ENCODE measurements at places on chromosomes 7 and 10.

- no peak for DNase-seq
Measured at GRCh38 chr7:132164558-132165125, 411.6 kb downstream of the PLXNA4 start.

- no peak for DNase-seq
Measured at GRCh38 chr10:114388275-114388674, 16.0 kb downstream of the AFAP1L2 start.

- no peak for DNase-seq
Measured at GRCh38 chr10:56095506-56096225, 265.4 kb downstream of the ZWINT start.

- DNase-seq: no peak
Measured at GRCh38 chr7:50754241-50754640, 28.5 kb downstream of the GRB10 start.

GRCh38 chr7:149720372-149721083, 52.9 kb downstream of the ZNF467 start:
- no peak for DNase-seq

GRCh38 chr7:22731766-22732165, 4.8 kb downstream of the IL6 start:
- DNase-seq: no peak

DNA sequence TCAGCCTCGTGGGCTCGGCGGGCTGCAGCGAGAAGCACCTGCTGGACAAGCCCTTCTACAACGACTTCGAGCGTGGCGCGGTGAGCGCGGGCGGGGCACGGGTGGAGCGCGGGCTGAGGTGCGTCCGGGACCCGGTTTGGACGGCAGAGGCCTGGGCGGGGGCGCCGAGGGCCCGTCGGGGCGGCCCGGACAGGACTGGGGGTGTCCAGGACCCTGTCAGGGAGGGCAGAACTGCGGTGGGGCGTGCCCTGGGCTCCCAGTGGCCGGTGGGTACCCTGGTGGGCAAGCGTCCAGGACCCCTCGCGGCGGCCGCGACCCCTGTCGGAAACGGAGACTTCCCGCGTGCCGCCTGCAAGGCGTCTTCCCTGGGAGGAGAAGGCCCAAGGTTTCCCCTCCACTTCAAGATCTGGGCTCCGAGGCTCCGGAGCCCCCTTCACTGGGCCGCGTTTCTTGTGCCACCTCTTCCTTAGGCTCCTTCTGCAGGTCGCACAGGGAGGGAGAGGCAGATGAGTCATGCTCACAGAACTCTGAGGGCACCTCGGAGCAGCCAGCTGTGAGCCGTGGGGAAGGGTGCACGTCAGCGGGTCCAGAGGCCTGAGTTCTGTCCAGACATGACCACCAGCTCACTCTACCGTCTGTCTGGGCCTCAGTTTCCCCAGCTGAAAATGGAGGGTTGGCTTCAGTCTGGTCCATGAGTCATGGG, 485 bp downstream of the ALOX5 start:
- DNase-seq: no peak

- DNase-seq: no peak
Measured at GRCh38 chr7:96250776-96251361, 71.0 kb downstream of the SLC25A13 start.

- DNase-seq: no peak
Measured at GRCh38 chr10:14616955-14617730, 157.6 kb downstream of the FAM107B start.

- DNase-seq: no peak
Measured at GRCh38 chr7:28872226-28872625, 85.9 kb downstream of the TRIL start.

- no peak for DNase-seq
Measured at GRCh38 chr10:19892270-19892669, 76.0 kb downstream of the PLXDC2 start.

DNA sequence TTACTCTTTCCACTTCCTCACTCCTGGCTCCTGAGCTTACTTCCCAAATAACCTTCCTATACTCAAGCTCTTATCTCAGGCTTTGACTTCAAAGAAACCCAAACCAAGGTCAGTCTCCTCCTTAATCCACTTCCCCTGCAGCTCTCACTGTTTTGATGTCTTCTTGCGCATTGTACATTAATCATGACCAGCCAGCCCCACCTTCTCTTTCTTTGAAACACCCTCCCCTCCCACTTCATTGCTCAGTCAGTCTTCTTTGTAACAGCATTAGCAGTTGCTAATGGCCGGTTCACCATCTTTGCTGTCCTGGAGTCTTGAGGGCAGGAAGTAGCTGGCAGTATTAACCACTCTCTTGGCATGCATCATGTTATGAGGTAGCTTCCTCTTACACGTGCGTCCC, 57.9 kb upstream of the CHCHD3 start:
- no peak for DNase-seq

DNA sequence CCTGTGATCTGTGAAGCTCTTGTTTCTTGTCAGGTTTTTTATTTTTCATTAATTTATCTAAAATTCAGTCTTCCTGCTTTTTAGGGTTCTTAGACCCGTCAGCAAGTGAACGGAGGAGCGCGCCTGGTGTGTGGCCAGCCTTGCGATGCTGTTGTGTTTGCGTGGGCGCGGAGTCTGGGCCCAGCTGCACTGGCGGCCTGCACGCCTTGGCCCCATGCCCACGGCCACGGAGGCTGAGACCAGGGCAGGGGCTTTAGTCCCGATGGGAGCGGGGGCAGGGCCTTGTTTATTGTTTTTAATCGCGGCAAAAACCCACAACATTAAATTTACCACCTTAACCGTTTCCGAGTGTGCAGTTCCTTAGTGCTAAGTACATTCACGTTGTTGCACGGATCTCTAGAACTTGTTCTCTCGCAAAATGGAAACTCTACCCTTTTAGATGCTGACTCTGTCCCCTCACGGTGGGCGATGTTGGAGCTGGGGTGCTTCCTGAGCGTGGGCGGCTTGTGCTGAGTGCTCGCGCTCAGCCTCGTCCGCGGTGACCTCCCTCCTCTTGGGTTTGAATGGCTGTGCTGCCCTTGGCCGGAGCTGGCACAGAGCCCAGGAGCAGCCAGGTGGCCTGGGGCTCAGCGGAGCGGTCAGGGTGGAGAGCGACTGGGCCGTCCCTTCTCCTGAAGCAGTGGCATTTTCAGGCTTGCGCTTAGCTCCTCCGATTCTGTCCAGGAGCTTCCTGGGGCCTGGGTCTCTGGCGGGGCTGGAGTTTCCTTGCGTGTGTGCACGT, 69.1 kb downstream of the INPP5A start:
- DNase-seq: no peak

DNA sequence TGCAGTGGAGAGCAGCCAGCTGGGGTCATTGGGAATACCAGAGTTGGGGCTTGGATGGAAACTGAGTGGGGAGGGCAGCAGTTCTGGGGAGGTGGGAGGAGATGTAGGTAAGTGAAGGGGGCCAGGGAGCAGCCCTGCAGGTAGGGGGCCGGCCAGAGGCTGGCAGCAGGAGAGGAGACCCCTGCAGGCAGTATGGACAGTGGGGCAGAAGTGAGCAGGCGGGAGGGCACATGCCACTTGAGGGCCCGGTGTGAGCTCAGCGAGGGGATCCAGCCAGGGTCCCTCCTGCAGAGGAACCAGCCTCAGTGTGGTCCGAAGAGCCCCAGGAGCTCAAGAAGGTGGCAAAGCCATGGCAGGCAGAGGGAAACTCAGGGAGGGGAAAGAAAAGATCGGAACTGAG, 75.4 kb downstream of the WDR11 start:
- no peak for DNase-seq
